Fibroblast of skin of back (primary cell): ENCODE measurements at places on chromosomes 7 and 10.

DNA sequence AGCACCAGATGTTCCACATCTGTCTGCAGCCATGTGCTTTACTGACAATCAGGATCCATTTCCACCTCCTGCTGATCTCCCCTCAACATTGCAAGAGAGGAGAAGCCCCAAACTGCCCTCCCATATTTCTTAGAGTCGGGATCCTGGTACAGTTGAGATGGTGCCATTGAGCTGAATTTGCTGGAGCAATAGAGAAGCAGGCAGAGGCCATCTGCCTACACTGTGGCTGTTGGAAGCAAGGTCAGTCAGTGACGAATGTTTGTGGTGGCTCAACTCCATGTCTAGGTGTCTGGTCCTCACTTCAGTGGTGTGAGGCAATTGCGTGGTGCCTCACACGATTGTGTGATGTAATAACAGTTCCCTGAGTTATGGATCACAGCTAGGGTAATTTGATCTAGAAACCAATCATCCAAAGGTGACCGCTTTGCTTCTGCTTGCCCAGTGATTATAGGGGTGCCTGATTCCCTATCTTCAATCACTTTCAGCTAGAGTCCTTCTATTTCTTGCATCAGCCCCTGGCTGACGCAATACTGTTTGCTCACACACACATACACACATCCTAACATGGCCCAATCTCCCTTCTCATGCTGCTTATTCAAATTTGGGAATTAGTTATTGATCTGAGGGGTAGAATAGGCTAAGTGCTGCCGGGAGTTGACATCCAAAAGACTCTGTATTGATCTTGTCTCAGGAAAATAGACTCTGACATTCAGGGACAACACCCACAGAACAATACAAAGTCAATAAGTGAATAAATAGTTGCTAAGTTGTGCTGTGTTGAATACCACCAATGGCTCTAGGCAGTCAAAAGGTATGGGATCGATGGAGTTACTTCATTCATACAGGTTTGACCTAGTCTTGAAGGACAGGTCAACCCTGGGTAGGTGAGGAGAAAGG lies 46.1 kb upstream of the SLC35B4 start:
- no peak for DNase-seq

- peak; percentile 40 for DNase-seq
Measured at GRCh38 chr7:91850455-91850854, 30.0 kb downstream of the MTERF1 start.

GRCh38 chr7:26451997-26452396 lies 160.3 kb downstream of the SNX10 start:
- no peak for DNase-seq

DNA sequence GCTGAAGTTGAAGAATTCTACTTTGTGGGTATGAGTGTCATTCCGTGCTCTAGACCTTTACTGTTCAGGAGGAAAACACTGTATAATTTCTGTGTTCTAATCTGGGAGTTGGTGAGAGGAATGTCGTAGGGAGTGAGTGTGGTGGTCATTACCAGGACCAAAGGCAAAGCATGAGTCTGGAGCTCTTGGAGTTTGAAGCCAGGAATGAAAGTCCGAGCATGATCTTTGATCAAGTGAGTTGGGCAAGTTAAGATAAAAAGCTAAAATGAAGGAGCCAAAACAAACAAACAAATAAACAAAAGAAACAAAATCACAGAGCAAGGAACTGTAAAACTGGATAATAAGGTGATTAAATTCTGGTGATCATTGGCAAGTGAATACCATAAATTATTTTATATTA lies 161.4 kb downstream of the AGMO start:
- no peak for DNase-seq

DNA sequence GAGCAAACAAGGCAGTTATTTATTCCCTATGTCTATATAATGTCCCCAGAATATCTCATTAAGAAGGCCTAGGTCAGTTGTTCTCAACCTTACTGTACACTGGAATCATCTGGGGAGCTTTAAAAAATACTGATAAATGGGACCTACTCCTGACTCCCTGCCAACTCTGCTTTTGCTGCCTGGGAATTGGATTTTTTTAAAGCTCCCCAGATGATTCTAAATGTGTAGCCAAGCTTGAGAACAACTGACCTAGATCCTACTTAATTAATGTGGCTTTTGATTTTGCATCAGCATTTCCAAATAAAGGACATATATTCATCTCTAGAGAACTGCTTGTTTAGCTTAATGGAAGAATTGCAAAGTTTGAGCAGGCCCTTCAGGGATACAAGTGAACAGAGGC lies 91.7 kb upstream of the HPS1 start:
- DNase-seq = no peak

- no peak for DNase-seq
Measured at GRCh38 chr10:2682491-2682890, 384.9 kb upstream of the PFKP start.

DNA sequence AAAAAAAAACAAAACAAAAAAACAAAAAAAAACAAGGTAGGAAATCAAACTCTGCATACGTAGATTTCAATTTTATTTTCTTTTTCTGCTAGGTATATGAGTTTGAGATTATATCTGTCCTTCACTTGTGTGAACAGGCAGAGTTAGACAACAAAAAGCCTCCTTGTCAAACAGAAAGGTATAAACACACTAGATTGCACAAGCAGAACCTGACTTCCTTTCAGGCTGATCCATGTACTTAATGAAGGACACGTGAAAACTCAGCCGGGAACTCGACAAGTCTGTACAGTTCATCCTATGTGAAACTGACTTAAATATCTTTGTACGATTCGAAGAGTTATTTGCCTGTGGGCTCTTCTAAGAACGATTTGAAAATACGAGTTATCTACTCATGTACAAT lies 254.1 kb downstream of the ARL4A start:
- no peak for DNase-seq

DNA sequence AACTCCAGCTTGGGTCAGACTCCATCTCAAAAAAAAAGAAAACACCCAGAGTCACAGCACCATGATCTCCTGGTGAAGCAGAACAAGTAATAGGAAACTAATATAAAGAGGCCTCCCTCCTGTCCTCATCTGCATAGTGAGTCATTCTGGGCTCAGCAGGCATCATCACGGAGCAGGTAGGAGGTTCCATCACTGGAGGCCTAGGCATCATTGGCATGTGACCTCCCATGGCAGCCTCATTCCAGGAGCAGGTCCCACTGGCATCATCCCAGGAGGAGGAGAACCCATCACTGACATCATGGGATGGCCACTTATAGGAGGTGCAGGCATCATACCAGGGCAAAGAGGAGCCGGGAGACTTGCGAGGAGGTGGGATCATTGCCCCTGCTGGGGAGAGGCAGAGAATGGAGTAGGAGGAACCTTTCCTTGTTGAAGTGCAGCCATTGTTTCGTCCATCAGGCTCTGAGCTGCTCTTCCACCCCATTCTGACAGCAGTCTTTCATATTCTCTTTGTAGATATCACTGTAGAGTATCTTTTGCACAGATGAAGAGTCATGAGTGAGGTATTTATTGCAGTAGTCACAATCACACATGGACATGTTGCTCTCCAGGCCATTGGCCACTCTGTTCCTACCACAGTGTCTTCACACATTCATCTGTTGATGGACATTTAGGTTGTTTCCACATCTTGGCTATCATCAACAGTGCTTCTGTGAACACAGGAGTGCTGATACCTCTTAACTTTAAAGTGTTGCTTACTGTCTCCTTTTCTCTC lies 73.8 kb downstream of the OSBPL3 start:
- DNase-seq = peak; percentile 17

DNA sequence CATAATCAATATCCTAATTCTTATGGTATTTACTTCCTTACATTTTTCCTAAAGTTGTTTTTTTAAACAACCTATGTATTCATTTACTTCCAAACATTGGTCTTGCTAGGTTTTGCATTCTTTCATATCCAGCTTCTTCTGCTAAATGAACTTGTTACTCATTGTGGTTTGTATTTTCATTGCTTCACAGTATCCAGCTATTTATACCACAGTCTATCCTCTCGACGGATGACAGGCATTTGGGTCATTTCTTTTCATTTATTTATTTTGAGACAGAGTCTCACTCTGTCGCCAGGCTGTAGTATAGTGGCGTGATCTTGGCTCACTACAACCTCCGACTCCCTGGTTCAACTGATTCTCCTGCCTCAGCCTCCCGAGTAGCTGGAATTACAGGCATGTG lies 66.8 kb downstream of the CCDC6 start:
- peak; percentile 69 for DNase-seq

DNA sequence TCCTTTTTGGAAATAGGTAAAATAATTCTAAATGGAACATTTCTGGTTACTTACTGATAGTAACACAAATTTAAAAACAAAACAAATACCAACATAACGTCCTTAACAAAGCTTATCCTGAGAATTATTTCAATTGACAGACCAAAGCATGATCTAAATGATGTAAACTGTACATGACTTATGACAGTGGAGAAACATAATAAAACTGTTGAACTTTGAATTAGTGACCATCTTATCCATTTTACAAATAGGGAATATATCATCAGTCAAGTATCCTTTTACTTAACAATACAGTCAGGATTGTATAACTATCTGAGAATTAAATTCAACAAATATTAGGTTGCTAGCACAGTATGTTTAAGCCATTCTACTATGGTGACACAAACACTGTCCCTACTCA lies 2.4 kb downstream of the IPMK start:
- DNase-seq = no peak

GRCh38 chr10:88991899-88992320 lies 1.3 kb downstream of the FAS start:
- no peak for DNase-seq

DNA sequence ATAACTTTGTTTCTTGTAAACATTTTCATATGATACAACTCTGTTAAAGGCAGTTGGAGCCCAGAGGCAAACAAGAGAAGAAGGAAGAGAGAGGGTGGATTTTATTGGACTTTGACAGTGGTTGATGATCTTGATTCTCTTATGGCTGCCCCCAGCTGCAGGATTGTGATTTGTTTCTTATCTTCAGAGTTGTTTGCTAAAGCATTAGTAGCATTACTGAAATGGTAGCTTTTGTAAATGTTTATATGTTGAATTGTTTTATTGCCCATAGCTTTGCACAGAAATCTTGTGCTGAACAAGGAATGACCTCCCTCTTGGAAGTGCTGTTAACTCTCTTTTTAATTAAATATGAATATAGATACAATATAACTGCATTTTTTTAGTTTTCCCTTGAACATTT lies 309.4 kb downstream of the AUTS2 start:
- DNase-seq = no peak

DNA sequence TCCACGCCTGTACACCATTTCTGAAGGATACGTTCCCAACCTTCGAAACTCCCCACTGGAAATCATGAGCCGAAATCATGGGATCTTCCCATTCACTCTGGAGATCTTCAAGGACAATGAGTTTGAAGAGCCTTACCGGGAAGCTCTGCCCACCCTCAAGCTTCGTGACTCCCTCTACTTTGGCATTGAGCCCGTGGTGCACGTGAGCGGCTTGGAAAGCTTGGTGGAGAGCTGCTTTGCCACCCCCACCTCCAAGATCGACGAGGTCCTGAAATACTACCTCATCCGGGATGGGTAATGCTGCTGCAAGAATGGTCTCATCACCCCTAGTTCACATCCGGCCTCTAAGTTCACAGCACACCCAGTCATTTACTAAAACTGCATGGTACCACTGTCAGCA lies 30.3 kb downstream of the PLA2G12B start:
- DNase-seq = no peak

- DNase-seq = peak; percentile 100
Measured at GRCh38 chr7:105776068-105776790, 100.2 kb downstream of the ATXN7L1 start.

- DNase-seq = no peak
Measured at GRCh38 chr7:32916006-32916405, 24.4 kb upstream of the KBTBD2 start.

GRCh38 chr7:38932509-38933168 lies 23.6 kb upstream of the VPS41 start:
- peak; percentile 43 for DNase-seq

- DNase-seq = no peak
Measured at GRCh38 chr10:27995311-27995710, 3.6 kb downstream of the ODAD2 start.

- DNase-seq = no peak
Measured at GRCh38 chr10:71087622-71088021, 124.7 kb upstream of the UNC5B start.

DNA sequence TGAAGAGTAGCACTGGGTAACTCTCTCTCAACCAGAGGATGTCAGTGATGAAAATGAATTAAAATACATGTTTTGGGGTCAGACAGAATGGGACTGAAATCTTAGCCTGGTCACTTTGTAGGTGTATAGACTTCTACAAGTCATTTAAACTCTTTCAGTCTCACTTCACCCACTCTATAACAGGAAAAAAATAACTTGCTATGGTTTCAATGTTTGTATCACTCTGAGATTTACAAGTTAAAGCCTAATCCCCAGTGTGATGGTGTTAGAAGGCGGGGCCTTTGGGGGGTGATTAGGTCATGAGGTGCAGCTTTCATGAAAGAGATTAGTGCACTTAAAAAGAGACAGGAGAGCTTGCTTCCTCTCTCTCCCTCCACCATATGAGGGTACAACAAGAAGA lies 134.8 kb downstream of the INHBA start:
- DNase-seq = no peak

DNA sequence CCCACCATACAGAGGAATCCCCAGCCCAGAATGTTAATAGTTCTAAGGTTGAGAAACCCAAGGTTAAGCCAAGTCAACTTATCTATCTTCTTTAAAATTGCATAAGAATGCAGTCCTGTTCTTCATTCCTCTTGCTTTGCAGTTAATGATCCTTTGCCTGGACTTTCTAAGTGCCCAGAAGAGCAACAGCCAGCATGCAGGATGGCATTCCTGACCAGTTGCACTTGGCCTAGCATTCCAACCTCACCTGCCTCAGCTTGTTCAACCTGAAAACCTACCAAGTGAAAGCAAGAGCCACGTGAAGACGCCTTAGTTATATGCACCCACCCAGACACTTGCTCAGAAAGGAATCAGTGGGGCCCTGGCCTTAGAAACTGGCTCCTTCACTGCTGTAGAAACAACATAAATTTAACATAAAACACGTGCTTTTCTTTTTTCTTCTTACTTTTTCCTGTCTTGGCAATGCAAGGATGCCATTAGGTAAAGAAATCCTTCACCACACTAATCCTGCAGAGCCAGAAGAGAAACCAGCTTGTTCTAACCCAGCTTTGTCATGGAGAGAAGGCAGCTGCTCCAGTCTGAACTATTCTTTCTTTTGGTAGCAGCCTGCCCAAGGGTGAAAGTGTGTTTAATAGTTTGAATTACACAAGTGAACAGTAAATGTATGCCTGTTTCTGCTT lies 25.0 kb downstream of the EGFR start:
- DNase-seq = no peak

GRCh38 chr7:152333134-152333533 lies 102.7 kb downstream of the KMT2C start:
- DNase-seq = peak; percentile 5
